ENCODE measurements at places on chromosomes 2 and 18.

GRCh38 chr18:47985866-47986265 lies 55.4 kb upstream of the SMAD2 start:
- DNase-seq, result no peak

GRCh38 chr18:53375621-53376020 lies 848.8 kb downstream of the MBD2 start:
- no peak for DNase-seq

DNA sequence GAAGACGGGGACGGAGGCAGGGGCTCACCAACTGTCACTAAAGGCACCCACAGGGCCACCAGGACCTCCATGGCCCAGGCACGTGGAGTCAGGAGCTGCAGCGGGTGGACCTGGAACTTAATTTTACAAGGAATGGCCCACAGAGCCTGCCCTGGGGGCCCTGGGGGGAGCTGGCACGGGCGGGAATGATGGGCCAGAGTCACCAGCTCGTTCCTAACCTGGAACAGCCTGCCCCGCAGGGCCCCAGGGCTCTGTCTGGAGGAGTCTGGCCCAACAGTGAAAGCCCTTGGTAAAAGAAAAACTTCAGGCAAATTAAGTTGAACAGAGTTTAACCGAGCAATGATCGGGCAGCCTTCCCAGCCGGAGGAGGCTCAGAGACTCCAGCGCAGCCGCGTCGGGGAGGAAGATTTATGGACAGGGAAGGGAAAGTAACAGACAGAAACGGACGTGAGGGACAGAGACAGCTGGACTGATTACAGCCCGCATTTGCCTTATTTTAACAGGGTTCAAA lies 118.4 kb upstream of the TMEM18 start:
- no peak for DNase-seq

DNA sequence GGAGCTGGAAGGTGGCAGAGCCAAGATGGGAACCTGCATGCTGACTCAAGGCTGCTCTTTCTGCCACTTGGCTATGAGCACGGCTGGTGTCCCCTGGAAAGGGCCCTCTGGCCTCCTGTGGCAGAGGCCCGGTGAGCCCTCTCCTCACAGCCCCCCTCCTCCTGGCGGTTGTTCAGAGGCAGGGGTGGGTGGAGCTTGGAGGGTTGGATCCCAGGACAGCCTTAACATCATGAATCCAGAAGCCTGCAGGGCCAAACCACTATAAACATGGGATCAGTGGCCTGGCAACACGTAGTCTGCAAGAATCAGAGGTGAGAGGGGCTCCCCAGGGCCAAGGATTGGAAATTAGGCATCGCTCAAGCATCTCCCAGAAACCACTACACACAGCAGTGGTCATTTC lies 48.5 kb upstream of the LOXHD1 start:
- no peak for DNase-seq

GRCh38 chr2:221997100-221997499 lies 301.7 kb downstream of the PAX3 start:
- DNase-seq, result no peak

- DNase-seq, result no peak
Observed at GRCh38 chr2:178292586-178292985, 98.3 kb downstream of the OSBPL6 start.

GRCh38 chr2:219627103-219628100 lies at the start of gene SLC4A3:
Gene SLC4A3, plus strand, starts transcription at chr2:219627630. Its CDS starts 363 bp downstream, at chr2:219627993.
- no peak for DNase-seq
